Activated CD4-positive, alpha-beta T cell treated with anti-CD3 and anti-CD28 coated beads for 1 hour (primary cell): ENCODE measurements at places on chromosomes 16 and 17.

DNA sequence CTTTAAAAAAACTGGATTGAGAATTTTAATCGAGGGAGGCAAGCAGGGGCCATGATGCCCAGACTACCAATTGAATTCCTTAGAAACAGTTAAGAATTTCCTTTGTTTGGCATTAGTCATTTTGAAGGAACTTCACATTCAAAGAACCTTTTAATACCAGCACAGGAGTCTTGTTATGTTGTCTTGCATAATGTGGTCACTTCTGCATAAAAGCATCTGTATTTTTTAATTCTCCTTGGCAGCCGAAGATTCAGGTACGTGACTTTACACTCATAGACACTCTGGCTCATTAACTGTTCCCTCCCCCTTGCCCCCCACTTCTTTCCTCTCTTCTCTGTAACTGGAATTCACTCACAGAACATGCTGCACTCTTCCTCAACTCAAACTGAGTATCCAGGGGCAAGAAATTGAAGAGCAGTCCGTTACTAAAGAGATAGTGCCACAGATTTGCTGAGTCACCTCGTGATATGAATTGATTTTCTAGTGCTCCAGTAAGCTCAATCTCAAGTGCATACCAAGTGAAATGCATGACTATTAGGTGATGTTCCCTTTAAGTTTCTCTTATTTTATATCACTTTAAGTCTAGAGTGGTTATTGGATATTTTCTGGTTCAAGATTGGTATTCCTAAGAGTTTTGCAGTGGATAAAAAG lies 572.2 kb upstream of the SOX9 start:
- DNase-seq = no peak

- no peak for DNase-seq
Measured at GRCh38 chr16:22633799-22634198, 123.1 kb downstream of the NPIPB5 start.

GRCh38 chr17:18138065-18138749 lies 29.7 kb downstream of the MYO15A start:
- DNase-seq = no peak

GRCh38 chr16:30605158-30605557 lies 5.0 kb downstream of the ZNF689 start:
- DNase-seq = no peak

GRCh38 chr16:87570938-87571867 lies 31.1 kb upstream of the JPH3 start:
- no peak for DNase-seq

GRCh38 chr16:76007645-76008044 lies 269.6 kb upstream of the CNTNAP4 start:
- no peak for DNase-seq

DNA sequence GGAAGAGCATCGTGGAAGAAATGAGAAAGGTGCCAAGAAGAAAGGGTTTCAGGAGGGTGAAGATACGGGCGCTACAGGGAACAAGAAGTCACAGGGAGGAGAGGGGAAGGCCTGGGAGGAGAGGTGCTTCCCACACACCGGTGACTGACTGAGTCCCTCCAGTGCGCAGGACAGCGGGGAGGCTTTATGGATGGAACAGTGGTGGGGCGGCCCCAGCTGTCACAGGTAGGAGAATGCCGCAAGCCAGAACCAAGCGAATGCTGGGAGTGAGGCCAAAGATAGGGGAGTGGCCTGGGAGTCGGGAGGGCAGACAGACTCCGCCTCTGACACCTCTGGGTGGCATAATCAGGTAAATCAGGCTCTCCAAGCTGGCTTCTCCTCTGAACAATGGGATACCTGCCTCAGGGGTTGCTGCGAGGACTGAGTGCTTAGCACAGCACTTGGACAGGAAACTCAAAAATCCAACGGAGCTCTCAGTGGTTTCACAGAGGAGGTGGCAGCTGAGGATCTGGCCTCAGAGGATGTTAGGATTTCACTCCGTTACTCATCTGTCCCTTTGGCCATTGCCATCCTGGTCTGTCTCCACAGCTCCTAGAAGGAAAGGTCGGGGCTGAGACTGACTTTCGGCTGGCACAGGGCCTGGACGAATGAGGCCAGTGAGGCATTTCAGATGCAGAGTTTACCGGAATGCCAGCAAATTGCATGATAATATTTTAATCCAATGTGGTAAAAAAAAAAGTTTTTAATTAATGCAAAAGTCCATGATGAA lies 717 bp upstream of the CNP start:
- DNase-seq = peak; percentile 56
